ENCODE measurements at places on chromosomes 12 and 14.

- peak; percentile 72 for DNase-seq
These were observed at the start of gene CRIP2 for GRCh38 chr14:105474483-105475268. Gene CRIP2 (plus strand): TSS chr14:105474821. CDS start chr14:105474863, 42 bp downstream.

GRCh38 chr12:62472472-62472871 lies 5.8 kb downstream of the MON2 start:
- no peak for DNase-seq

- no peak for DNase-seq
These were observed 325.1 kb upstream of the DCN start for GRCh38 chr12:91507754-91508153.

GRCh38 chr14:92039063-92039718 lies 668 bp downstream of the TRIP11 start:
- DNase-seq, result peak; percentile 57

- no peak for DNase-seq
These were observed 25.9 kb downstream of the CGRRF1 start for GRCh38 chr14:54535646-54536045.

- peak; percentile 58 for DNase-seq
These were observed 21.4 kb upstream of the CEP170B start for GRCh38 chr14:104843442-104844305.

- no peak for DNase-seq
These were observed 159.1 kb upstream of the LMNTD1 start for GRCh38 chr12:25712169-25712568.

DNA sequence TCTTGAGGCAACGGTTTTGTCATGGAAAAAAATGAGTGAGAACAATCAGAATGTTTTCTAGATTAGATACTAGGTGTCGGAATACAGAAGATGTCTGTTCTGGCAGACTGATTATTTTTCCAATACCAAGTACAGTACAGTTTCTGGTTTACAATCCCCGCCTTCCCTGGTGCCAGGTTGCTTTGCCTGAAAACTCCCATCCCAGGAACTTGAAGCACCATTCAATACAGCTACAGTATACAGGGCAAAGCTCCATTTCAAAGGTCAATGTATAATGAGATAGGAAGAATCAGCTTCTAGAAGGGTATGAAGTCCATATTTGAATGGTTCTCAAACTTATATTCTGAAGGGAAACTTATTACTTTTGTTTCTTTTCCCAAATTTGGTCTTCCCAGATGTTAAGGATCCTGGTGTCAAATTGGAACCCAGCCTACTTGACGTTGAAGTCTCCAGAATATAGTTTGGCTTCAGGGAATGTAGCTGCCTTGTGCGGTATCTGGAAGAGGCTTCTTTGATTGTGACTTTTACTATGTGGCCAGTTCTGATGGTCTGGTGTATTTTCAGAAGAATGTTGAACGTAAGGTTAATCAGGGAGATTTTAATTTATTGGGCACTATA lies 238.0 kb upstream of the ATP2B1 start:
- DNase-seq, result no peak

DNA sequence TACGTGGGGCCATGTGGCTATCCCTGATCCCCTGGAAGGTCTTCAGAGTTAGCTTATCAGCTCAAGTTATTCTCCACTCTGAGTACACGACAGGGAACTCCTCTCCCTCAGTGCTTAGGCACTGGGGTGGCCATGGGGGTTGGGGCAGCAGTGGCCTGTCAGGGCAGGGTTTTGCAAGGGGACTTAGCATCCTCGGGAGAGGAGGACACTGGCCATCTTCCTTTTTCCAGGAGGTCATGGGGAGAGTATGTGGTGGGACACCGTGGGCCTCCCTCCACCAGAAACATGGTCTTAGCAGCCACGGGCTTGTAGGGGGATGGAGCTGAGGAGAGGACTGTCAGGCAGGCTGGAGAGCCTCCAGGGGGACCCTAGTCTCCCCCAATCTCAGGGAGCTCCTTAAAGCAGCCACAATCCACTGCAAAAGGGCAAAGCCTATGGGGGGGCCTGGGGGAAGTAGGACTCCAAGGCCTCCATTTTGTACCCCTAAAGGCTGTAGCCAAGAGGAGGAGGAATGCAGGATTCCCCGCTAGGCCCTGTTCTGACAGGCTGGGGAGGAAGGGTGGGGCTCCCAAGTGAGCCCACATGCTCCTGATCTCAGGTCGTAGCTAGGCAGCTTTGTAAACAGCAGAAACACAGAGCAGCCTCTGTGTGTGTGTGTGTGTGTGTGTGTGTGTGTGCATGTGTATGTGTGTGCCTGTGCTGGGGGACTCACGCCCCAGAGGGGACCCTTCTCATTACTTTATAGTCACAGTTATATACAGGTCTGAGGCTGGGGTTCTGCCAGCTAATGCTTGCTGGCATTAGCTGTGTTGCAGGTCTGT lies 36.6 kb downstream of the KRT80 start:
- no peak for DNase-seq

DNA sequence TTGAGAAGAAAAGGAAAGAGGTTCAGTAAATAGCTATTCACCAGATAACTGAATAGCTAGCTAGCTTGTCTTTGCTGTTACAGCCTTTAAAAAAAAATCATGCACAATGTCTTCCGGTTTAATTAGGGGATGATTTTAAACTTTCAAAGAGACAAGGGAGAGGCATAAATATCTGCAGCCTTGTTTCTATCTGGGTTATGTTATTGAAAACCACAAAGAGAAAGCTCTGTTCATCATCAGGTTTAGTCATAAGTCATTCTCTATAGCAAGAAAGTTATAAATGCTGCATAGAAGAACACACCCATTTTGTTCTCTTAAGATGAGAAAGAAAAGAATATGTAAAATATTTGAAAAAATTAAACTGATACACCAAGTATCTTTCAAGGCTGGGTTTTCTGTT lies 1046.9 kb downstream of the AACS start:
- no peak for DNase-seq

DNA sequence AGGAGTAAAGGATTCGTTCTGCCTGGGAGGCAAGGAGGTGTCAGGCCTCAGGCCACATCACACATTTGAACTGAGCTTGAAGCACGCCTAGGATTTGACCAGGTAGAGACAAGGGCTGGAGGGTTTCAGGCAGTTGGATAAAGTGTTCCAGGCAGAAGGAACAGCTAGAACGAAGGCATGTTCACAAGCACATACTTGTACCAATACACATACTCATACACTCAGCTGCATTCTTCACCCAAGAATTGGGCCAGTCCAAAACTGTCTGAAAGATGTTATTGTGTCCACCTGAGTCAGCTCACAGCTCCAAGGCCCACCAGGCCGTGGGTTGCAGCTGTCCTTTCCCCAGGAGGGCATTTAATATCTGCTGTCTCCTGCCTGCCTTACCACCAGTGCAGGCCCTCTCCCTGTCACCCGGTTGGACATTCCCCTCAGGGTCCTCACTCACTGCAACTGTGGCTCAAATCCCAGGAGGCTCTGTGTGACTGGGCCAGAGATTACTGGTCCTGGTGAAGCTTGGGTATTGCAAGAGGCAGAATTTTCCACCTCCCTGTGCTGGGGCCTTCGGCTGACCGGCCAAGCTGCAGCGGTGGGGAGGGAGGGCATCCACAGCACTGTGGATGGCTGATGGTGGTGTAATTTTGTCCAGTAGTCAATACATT lies 12.8 kb upstream of the AQP2 start:
- no peak for DNase-seq

GRCh38 chr12:60169904-60170303 lies 574.1 kb downstream of the SLC16A7 start:
- no peak for DNase-seq

DNA sequence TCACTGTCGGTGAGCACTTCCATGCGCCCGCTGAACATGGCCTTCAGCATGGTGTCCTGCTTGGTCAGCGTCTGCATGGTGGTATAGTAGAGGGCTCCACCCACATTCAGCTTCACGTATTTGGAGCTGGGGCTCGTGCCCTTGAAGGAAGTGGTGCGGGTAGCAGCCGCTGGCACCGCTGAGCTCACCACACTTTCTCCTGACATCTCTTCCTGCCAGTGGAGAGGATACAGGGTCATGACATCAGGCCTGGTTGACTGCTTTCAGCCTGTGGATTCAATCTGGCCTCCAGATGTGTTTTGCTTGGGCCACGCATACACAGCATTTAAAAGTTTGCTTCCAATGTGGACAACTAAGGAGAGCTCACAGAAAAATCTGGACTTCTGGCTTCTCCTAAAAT lies 7.6 kb downstream of the KCTD10 start:
- DNase-seq, result no peak

GRCh38 chr12:24705216-24705615 lies 243.7 kb downstream of the BCAT1 start:
- no peak for DNase-seq

GRCh38 chr14:93997082-93997481 lies at the start of gene CCDC197:
Gene CCDC197 (plus strand): TSS chr14:93997301. CDS start chr14:93998132, 831 bp downstream.
- no peak for DNase-seq

DNA sequence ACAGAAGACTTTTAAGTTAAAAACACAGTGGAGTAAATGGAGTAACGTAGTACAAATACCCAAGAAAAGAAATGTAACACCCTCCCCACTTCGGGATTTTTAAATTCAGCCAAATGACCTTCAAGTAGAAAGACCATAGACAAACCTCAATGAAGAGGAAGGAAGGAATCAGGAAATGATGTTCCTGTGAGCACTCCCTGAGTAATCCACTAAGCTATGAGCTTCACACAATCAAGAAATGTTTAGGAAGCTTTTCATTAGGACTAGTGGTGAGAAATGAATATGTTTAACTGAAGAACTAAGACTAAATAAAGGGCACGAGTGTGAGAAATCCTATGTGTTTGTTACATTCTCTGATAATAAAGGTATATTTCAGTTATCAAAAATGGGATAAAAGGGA lies 10.1 kb downstream of the TCL1A start:
- no peak for DNase-seq

GRCh38 chr12:49703647-49704137 lies 3.5 kb downstream of the FMNL3 start:
- DNase-seq, result no peak

- no peak for DNase-seq
These were observed 16.8 kb downstream of the MOK start for GRCh38 chr14:102288139-102288538.

- DNase-seq, result no peak
These were observed 857 bp upstream of the CLEC4E start for GRCh38 chr12:8541562-8541961.

GRCh38 chr14:71815110-71815509 lies 117.1 kb upstream of the RGS6 start:
- DNase-seq, result no peak

GRCh38 chr14:97413966-97414717 lies 617.0 kb downstream of the VRK1 start:
- DNase-seq, result no peak

- DNase-seq, result no peak
These were observed at the start of gene PIWIL1 for GRCh38 chr12:130337488-130338303. Gene PIWIL1 (plus strand): TSS chr12:130337887. CDS start chr12:130342592, 4,705 bp downstream.

GRCh38 chr12:75239987-75240386 lies 30.3 kb upstream of the KCNC2 start:
- no peak for DNase-seq

DNA sequence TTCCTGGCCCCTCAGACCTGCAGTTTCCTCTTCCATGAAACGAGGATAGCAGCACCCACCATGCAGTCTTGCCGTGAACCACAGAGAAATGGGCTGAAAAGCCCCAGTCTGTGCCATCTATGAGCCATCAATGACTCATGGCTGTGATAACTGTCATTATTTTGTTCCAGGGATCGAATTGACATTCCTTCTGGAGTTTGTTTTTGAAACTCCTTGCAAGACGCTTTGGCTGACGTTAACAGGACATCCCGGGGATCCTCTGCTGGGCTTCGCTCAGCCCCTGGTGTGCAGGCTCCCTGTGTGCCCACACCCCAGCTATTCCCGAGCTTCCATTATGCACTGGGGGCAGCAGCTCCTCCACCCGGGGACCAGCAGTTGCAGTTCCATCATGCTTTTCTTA lies 33.8 kb downstream of the MMAB start:
- DNase-seq, result no peak

- DNase-seq, result no peak
These were observed 43.1 kb upstream of the ATF7IP start for GRCh38 chr12:14322403-14322802.

GRCh38 chr12:91890742-91891141 lies 254.9 kb downstream of the BTG1 start:
- no peak for DNase-seq

GRCh38 chr12:99767809-99768208 lies 120.3 kb downstream of the GARIN6 start:
- DNase-seq, result no peak

DNA sequence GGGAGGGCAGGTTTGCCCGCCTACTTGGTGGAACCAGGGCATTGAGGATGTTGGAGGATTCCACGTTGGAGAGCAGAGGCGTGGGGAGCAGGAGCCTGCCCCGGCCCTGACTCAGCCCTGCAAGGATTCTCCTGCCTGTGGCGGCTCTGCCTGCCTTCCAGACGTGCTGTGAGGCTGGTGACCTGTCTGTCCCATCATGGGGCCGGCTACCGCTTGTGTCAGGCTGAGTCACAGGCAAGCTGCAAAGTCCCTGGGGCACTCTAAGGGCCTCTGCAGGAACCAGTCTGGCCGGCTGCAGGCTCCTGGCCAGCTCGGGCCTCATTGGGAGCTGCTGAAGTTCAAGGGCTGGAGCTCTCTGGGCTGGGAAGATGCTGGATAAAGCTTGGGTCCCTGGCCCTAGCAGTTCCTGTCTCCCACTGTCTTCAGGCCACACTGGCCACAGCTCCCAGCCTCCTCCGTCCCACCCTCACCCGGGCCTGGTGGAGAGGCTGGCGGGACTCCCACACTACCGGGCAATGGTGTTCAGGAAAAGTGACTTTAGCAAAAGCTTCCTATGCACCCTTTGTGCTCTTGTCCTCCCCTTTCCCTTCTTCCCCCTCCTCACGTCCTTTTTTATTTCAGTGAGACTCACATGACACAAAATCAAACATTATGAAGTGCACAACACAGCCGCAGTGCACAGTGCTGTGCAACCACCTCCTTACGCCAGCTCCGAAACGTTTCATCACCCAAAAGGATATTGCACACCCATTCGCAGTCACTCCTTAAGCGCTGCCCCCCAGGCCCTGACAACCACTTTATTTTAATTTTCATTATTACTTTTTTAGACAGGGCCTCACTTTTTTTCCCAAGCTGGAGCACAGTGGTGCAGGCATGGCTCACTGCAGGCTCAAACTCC lies 22.0 kb upstream of the ULK1 start:
- DNase-seq, result no peak

GRCh38 chr12:48037267-48037915 lies 33.1 kb upstream of the COL2A1 start:
- DNase-seq, result peak; percentile 85

GRCh38 chr14:62428429-62429203 lies 616.6 kb downstream of the KCNH5 start:
- no peak for DNase-seq

DNA sequence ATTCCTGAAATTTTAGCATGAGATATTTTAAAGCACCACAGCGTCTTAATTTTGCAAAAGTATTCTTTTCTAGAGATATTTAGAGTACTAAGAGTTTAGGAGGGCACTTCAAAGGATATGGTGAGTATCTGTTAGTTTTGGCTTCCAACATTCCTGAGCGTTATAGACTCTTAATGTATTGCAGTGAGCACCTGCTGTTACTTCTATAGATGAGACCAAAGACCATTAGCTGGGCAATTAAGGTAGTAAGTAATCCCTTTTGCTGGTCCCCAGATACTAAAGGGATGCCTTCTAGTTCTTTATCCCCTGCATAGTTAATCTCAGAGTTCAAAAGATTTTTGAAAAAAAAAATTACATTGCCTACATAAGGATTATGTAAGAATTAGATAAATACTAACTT lies 975.6 kb downstream of the GALC start:
- DNase-seq, result no peak

Measured in nephron progenitor cell (in vitro differentiated cells).